ENCODE measurements at places on chromosomes 3 and 15.

DNA sequence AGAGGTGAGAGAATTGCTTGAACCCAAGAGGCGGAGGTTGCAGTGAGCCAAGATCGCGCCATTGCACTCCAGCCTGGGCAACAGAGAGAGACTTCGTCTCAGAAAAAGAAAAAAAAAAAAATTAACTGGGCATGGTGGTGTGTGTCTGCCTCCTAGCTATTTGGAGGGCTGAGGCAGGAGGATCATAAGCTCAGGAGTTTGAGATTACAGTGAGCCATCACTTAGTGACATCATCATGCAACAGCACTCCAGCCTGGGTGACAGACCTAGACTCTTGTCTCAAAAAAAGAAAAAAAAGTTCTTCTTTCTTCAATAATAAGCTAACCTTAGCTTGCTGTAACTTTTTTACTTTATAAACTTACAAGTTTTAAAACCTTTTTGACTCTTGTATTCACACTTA lies 99.8 kb downstream of the SLMAP start:
- DNase-seq, result no peak

- no peak for DNase-seq
These were observed 136.0 kb upstream of the DAZL start for GRCh38 chr3:16741103-16741758.

- no peak for DNase-seq
These were observed 643 bp downstream of the MYO5A start for GRCh38 chr15:52527911-52528563.

GRCh38 chr3:28577941-28578500 lies 229.4 kb upstream of the AZI2 start:
- no peak for DNase-seq

GRCh38 chr3:123286308-123287023 lies 84.7 kb downstream of the SEC22A start:
- no peak for DNase-seq

DNA sequence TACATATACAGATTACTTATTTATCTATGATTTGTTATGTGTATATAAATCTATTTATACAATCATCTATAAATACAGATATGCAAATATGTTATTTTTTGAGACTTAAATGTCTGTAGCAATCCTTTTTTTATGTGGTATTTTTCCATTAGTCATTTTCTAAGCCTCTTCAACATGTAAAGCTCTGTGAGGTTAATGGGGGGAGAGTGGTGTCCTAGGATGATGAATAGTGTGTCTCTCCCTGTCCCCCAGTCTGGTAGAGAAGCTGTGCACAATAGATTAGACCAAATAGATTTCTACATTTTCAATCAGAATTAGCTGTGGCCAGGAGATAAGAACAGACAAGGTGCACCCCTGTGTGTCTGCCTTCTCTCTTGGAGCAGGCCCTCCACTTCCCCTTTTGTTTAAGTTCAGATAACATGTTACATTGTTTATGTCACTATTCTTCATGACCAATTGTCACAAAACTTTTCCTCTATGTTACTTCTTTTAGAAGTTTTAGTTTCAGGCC lies 453.9 kb downstream of the LPP start:
- no peak for DNase-seq

Data from GM12878 (cell line).